ENCODE measurements at places on chromosomes 2 and 18.

DNA sequence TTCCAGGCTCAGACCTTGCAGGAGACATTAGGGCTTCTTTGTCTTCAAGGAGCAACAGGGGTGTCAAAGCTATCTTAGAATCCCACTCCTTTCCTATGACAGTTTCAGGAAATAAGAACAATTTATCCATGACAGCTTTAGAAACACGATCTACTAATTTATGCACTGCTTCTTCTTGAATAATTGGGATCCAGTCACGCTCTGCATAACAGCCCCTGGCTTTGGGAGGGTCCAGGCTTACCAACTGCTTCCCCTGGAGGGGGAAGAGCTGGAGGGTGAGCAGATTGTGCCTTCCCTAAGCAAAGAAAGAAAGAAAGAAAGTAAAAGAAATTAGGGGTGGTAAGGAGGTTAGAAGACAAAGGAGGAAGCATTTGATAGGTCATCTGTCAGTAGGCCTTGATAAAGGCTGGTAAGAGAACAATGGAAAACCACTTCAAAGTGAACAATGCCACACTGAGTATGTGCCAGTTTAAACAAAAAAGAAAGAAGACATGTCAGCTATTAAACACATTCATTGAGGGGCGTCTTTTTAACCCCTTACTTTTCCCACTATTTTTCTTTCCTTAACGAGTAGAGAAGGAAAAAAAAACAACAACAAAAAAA, 327.6 kb downstream of the DCC start:
- no peak for DNase-seq

GRCh38 chr2:134564549-134564948, 154.3 kb downstream of the TMEM163 start:
- no peak for DNase-seq

- no peak for DNase-seq
These were observed 85.2 kb downstream of the GLI2 start for GRCh38 chr2:120820953-120821279.

DNA sequence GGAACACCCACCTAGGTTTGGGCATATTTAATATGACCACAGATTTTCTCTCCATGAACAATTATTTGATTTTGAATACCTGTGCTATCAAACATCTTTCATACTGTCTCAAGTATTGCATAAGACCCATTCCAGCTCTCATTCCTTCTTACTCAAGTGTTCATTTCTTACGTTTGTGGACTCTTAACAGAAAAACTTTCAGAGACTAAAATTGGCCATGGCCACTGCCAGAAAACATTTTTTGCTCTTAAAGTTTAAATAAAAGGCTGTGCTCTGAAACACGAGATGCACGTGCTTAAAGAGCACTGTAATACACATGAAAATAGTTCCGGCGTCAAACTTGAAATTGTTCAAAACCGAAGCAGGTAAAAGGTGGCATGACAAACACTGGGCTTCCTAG, 89.3 kb downstream of the LIMS1 start:
- DNase-seq: no peak

DNA sequence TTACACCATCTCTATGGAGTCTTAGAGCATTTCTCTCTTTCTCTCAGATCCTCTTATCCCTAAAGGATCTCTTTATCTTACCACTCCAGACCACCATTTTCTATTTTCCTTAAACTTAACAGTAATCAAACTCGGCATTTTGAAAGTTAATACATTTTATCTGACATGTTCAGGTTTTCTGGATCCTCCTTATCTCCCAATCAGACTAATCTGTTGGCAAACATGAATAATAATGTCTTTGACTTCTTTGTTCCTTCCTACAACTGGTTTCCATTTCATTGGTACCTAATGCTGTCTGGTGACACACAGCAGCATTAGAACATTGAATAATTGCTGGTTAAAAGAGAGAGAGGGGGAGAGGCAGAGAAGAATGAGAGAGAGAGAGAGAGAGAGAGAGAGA, 932.1 kb upstream of the FSHR start:
- no peak for DNase-seq

DNA sequence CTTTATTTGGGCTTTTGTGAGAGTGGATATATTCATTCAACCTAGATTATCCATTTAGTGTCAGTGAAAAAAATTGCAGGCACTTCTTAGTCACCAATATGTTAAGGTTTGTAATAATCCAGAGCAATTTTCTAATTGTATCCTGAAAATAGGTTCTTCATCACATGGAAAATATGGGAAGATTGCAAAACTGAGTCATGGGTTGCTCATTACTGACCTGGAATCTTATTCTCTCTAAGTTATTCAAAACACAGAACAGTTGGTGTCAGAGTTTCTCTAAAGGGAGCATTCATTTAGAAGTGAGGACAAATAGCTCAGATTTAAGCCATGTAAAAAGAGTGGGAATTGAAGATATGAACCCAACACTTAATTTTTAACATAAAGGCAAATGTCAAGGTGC, 181.3 kb downstream of the IKZF2 start:
- DNase-seq: no peak

Measured in activated CD8-positive, alpha-beta memory T cell treated with anti-CD3 and anti-CD28 coated beads for 1 hour (primary cell).